MG63 (cell line): ENCODE measurements at places on chromosomes 12 and 14. TPM values are rescaled to one million over a fixed set of nuclear protein-coding genes. Genes with fewer than 3 reads are reported as not detected.
A peak's percentile ranks its signal among the peaks of the same experiment; 100 is the strongest.

GRCh38 chr12:74339211-74339610 is 198.4 kb upstream of the ATXN7L3B start:
- no peak for DNase-seq

DNA sequence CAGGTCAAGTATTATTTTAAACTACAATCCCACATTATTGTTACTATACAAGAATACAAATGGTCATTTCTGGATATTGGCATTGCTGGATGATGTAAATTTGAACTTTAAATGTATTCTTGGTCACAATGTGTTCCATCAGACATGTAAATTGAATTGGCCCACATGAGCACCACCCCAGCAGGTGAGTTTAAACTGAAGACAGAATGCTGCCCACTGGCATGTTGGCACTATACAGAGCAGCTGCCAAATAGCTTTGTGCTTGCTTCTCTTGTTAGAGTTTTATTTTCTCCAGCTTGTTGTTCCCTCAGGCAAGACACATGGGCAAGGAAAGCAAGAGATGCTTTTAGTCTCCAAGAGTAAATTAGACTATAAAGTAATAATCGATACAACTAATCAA is 98.6 kb downstream of the C12orf50 start:
- DNase-seq = no peak

The MMP19 gene
- not detected in 2 replicates for total RNA-seq

GRCh38 chr12:14422516-14423230 is 57.2 kb downstream of the ATF7IP start:
- no peak for DNase-seq

- peak; percentile 9 for DNase-seq
Measured at GRCh38 chr14:93759719-93760307, 28.5 kb downstream of the PRIMA1 start.

DNA sequence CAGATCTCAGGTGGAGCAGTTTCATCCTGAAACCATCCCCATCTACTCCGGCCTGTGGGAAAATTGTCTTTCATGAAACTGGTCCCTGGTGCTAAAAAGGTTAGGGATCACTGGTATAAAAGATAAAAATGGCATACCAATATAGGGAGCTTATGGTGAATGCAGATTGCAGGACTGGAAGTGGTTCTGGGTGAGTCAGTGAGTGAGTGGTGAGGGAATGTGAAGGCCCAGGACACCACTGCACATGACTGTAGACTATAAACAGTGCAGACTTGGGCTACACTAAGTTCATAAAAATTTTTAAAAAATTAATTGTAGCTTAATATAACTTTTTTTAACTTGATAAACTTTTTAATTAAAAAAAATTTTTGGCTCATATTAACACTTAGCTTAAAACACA is 67.0 kb upstream of the RD3L start:
- no peak for DNase-seq

DNA sequence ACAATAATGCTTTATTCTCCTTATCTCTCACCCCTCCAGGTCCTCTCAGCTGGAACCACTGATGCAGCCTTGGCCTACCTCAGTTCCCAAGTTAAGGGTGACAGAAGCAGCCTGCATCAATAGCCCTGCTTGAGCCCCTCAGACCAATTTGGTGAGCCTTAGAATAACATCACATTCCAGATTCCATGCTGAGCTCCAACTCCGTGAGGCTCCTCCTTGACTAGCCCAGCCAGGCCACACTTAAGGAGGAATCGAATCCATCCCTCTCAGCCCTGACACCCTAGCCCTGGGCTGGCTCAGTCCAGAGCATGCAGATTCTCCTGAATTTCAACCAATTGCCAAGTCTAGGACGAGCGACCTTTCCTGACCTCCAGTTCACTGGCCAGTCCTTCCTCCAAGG is 91.1 kb downstream of the ARMH4 start:
- no peak for DNase-seq

GRCh38 chr12:115833704-115834103 is 443.8 kb downstream of the MED13L start:
- no peak for DNase-seq

The CABP1 gene
- total RNA-seq = not detected in 2 replicates

DNA sequence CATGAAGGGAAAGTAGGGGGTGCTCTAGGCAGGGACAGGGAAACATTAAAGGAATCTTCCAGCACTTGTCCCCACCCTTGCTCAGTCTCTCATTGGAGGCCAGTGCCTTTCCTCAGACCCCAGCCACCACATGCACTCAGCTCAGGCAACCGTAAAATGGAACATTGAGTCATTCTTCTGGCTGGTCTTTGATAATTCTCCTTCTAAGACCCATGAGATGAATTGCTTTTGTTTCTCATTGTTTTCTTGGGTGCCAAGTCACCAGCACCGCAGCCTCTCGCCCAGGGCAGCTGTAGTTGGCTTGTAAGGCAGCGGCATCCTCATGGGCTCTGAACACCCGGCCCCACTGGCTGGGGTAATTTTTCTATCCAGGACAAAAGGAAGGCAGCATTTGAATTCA is 108.2 kb downstream of the PHETA1 start:
- DNase-seq = no peak

The KRT74 gene
- not detected in 2 replicates for total RNA-seq

DNA sequence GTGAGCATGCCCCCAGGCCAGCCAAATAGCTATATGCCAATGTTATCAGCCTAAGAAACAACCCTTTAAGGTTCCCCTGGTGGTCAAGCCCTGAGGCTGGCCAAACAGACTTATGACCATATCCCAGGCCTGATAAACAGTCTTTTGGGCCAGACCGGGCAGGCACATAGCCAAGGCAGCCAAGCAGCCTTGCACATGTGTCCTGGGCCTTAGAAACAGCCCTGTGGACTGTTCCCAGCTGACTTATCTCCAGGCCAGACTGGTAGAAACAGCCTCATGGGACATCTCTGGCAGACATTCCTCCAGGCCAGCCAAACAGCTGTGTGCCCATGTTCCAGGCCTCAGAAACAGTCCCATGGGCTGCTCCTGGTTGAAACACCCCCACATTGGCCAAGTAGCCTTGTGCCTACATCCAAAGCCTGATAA is 295.0 kb upstream of the MGAT4C start:
- peak; percentile 22 for DNase-seq
